ENCODE measurements at places on chromosomes 1 and 21.

DNA sequence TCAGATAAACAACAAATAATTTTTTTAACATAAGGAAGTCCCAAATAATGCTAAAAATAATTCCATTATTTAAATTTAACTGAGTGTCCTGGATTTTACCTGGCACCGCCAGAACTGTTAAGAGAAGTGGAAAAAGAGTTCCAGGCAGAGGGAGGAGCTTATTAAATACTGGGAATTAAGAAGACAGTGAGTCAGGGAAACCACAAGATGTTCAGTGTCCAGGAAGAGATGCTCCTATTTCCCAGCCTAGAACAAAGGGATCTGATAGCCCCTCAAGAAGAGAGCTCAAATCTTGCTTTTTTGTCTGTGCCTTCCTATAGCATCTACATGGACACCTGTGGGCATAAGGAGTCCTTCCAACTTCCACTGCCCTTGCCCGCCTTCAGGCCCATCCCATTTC, 85.9 kb downstream of the PGM1 start:
- no peak for DNase-seq

DNA sequence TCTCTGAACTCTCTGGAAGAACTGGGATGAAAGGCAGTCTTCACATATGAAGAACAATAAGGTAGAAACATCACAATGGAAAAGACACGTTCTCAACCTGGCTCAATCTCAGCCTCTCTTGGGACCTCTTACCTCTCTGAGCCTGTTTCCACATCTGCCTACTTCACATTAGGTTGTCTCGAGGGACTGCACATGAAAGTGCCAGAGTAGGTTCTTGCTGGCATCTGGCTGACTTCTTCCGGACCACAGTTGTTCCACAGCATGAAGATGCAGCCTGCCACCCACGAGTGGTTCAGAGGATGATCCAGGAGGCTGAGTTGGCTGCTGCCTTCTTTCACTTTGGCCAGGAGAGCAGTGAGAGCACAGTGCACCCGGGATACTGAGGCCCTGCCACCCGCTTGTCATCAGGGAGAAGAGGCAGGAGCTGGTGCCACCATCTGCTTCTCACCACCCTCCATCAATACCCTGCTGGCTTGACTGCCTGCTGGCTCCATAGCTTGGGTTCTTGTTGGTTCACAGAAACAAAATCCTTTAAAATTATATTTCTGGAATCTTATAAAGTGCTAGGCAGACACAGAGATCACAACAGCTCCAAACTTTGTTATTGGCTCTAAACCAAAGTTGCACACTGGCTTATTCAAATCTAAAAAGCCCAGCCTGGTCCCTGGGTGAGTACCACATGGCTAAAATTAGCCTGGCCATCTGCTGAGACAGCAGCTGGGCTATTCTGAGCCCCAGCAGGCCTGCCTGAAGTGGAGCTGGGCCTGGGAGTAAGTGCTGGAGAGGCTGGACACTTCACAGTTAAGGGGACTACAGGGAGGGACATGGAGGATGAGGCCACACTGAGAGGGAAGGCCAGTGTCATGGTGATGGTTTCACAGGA, 46.9 kb upstream of the LIN9 start:
- DNase-seq = peak; percentile 96

GRCh38 chr21:27258742-27259448, 292.0 kb upstream of the ADAMTS5 start:
- no peak for DNase-seq

- no peak for DNase-seq
Observed at GRCh38 chr1:213371847-213372619, 321.0 kb downstream of the RPS6KC1 start.

DNA sequence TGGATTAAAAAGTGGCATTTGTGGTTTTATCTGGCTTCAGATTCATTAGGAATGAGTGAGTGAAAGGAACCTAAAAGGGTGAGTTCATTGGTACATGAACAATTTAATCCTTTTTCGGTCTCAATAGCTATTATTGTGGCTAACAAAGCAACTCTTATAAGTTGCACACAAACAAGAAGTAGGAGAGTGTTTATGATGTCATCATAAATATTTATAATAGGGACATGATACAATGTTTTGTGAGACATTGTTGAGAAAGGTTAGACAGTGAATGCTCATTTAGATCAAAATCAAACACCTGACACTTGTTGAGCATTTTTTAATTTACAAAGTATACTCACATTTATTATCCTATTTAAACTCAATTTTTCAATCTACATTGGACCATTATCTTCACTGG, 363.4 kb downstream of the PDE4B start:
- no peak for DNase-seq

DNA sequence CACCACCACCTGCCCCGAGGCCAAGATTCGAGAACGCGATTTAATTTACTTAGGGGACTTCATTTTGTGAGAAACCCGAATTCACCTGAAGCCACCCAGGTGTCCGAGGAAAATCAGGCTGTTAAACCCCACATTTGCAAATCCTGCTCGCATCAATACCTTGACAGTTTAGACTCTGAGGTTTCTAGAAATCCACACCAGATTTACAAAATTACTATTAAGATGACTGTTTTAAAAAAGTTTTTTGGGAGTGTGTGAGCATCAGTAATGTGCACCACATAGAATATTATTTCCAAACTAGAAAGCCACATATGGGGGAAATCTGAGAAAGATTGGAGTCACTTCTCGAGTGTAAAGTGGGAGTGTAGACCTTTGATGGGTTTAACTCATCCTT, 685 bp downstream of the RIMKLA start:
- no peak for DNase-seq

GRCh38 chr1:86970938-86971337, 56.5 kb downstream of the HS2ST1 start:
- no peak for DNase-seq

GRCh38 chr1:61757950-61758349, 15.7 kb downstream of the PATJ start:
- no peak for DNase-seq

- no peak for DNase-seq
Observed at GRCh38 chr1:19949016-19949415, 25.6 kb upstream of the PLA2G2E start.

GRCh38 chr1:61588736-61589672, 135.9 kb downstream of the TM2D1 start:
- DNase-seq = peak; percentile 62

GRCh38 chr1:101522486-101522885, 285.7 kb downstream of the S1PR1 start:
- DNase-seq = no peak

- DNase-seq = no peak
Observed at GRCh38 chr1:223820971-223821370, 24.8 kb downstream of the TP53BP2 start.

DNA sequence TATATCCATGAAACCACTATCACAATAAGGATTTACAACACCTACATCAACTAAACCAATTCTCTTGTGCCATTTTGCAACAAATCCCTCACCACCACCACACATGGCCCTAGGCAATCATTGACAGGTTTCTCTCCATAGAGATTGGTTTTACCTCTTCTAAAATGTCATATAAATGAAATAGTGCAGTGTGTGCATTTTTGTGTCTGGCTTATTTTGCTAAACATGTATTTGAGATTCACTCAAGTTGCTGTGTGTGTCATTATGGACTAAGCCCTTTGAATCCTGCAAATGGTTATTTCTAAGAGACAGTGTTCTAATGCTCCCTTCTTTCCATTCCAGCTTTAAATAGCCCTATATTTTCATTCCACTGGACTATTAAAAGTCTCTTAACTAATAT, 179.7 kb upstream of the LRRC7 start:
- no peak for DNase-seq

DNA sequence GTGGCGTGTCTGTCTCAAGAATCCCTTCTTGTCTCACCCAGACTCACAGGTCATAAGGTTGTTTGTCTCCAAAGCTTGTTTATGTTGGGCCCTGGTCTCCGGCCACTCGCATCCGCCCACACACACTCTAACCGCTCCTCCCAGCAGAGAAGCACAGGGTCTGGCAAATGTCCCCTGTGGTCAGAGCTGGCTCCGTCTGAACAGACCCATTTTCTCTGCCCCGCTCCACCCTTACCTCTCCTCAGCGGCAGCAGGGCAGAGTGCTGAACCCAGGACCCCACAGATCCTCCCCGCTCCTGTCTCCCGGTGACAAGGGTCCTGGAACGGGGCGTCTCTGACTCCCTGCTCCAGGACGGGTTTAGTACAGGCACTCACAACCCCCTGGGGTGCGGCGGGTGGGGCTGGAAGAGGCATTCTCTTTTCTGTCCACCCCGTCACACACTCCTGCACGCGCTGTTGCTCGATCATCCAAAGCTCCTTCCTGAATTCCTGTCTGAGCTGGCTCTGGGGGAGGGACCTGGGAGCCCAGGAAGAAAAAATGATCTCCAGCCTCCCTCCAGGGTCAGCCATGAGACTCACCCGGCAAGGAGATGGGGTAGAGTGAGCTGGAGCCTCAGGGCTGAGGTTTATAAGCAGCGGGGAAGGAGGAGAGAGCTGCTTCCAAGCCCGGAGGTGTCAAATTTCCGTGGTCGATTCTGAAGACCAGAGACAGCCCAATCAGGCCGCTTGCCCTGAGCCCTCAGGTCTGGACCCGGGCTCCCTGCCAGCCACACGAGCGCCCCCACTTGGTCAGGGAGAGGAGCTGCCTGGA, at the start of gene S100A13:
TSS of gene S100A13 (minus strand) at position 602 of the 811 bp plus-strand sequence. CDS start 1,033 bp downstream, outside the sequence.
- DNase-seq = peak; percentile 67

GRCh38 chr1:181603735-181604410, 120.6 kb downstream of the CACNA1E start:
- DNase-seq = no peak

- no peak for DNase-seq
Observed at GRCh38 chr1:222392556-222392955, 155.3 kb downstream of the HHIPL2 start.

GRCh38 chr21:35594905-35595304, 465.4 kb downstream of the SETD4 start:
- DNase-seq = no peak

GRCh38 chr1:28456078-28456477, 49.8 kb upstream of the RCC1 start:
- DNase-seq = peak; percentile 40

GRCh38 chr1:91693557-91693956, 192.4 kb downstream of the TGFBR3 start:
- no peak for DNase-seq

GRCh38 chr1:15510611-15511405, 13.2 kb downstream of the CASP9 start:
- no peak for DNase-seq

DNA sequence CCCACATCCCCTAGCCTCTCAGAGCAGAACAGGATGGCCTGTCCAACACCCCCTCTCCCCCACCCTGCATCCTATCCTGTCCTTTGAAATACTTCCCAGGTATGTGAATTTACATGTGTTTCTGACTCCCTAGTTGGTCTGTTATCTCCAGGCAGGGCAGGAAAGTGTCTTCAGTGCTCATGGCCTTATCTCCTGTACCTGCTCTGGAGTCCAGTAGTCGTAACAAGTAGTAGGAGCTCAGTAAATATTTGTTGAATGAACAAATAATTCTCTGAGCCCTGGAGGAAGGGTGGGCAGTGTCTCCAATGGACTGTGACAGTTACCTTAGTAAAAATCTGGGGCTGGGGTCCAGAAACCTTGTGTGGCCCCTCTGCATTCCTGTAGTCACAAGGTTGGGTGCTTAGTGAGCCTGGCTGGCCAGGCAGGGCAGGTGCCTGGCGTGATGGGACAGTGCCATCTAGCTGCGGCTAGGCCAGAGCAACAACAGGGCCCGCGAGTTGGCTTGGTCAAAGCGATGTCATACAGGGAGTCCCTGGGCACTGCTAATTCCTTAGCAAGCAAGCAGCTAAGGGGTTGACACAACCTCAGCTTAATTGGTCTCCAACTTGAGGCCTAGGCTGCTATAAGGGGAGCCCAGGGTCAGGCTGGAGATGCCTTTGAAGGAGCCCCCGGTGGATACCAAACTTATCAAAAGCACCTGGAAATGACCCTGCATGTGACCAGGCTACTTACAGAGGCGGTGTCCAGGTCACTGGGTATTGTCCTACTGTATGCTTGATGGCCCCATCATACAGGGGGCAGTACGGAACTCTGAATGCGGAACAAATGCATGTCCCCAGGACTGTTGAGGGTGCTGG, 89.0 kb upstream of the PPM1J start:
- DNase-seq = peak; percentile 63

GRCh38 chr1:118494998-118495397, 310.0 kb upstream of the SPAG17 start:
- DNase-seq = no peak

- DNase-seq = no peak
Observed at GRCh38 chr1:50257940-50258685, 149.4 kb downstream of the ELAVL4 start.

- no peak for DNase-seq
Observed at GRCh38 chr1:1937061-1937460, 18.0 kb upstream of the TMEM52 start.

DNA sequence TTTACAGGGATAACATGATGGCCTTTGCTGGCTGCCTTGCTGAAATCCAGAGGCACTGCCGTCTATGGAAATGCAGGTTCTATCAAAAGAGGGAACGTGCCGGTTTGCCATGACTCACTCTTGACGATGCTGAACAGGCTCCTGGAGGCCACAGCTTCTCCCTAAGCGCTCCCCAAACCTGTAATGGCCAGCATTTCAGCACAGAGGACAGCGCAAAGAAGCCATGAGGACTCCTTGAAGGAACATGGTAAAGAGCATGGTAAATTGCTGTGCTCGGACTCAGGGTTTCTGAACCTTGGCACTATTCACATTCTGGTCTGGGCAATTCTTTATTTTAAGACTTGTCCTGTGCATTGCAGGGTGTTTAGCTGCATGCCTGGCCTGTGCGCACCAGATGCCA, 217.5 kb downstream of the CAMTA1 start:
- no peak for DNase-seq

- DNase-seq = no peak
Observed at GRCh38 chr1:160657250-160657781, 10.5 kb upstream of the SLAMF1 start.

GRCh38 chr1:40803447-40803846, 19.9 kb downstream of the KCNQ4 start:
- DNase-seq = no peak

DNA sequence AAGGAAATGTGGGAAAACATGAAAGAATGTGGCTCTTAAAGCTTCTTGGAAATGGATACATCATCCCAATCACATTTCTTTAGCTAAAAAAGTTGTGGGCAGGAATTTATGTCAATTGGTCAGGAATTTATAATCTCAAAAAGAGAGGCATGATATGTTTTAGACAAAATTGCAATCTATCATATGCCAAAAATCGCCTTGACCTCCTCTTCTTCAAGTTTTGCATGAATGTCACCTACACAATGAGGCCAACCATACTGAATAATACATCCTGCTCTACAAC, 42.4 kb downstream of the ATP6V1G3 start:
- no peak for DNase-seq

- DNase-seq = no peak
Observed at GRCh38 chr1:63317817-63318152, 4.6 kb upstream of the FOXD3 start.

- DNase-seq = no peak
Observed at GRCh38 chr21:42079939-42080787, 9.0 kb downstream of the UMODL1 start.

GRCh38 chr21:43262427-43262826, 93.6 kb downstream of the CRYAA start:
- DNase-seq = no peak

DNA sequence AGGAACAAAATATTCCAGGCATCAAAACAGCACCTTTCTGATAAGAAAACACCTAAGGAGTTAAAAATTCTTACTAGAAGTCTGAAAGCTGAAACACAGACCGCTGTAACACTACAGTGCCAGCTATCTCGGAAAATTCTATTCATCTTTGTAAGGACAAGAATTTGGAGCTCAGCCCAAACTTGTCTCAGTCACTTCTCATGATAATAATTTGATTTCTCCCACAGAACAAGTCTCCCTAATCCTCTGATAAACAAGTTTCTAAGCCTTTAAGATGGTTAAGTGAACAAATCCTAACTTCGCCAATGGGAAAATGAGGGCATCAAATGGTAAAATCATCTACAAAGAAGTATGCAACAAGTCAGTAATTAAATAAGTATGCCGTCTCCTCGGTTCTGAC, 59.9 kb downstream of the SIPA1L2 start:
- no peak for DNase-seq
